Activated T-helper 1 cell treated with Interleukin-2 at 50 U/mL for 16 hours (primary cell): ENCODE measurements at places on chromosomes 4 and X.
A peak's percentile ranks its signal among the peaks of the same experiment; 100 is the strongest.

GRCh38 chrX:134743091-134743490, 84.8 kb upstream of the PLAC1 start:
- no peak for DNase-seq

DNA sequence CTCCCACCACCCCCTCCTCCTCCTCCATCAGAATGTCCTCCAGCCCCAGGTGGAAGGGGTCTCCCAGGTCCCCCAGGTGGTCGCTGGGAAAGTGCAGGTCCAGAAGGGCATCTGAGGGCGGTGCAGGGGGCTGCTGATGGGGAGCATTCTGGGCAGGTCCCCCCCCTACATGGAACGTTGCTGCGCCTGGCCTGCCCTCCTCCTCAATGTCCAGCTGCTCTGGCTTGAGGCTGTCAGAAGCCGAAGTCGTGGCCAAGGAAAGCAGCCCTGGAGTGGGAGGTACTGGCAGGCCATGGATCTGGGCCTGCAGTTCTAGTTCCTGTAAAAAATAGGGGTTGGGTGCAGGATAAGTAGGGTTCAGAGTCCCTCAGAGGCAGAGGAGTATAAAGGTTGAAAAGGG, 12.9 kb downstream of the TFE3 start:
- no peak for DNase-seq

GRCh38 chrX:4935846-4936245, 1222.4 kb upstream of the PRKX start:
- DNase-seq, result no peak

GRCh38 chrX:47179928-47180255, 13.7 kb upstream of the UBA1 start:
- no peak for DNase-seq

DNA sequence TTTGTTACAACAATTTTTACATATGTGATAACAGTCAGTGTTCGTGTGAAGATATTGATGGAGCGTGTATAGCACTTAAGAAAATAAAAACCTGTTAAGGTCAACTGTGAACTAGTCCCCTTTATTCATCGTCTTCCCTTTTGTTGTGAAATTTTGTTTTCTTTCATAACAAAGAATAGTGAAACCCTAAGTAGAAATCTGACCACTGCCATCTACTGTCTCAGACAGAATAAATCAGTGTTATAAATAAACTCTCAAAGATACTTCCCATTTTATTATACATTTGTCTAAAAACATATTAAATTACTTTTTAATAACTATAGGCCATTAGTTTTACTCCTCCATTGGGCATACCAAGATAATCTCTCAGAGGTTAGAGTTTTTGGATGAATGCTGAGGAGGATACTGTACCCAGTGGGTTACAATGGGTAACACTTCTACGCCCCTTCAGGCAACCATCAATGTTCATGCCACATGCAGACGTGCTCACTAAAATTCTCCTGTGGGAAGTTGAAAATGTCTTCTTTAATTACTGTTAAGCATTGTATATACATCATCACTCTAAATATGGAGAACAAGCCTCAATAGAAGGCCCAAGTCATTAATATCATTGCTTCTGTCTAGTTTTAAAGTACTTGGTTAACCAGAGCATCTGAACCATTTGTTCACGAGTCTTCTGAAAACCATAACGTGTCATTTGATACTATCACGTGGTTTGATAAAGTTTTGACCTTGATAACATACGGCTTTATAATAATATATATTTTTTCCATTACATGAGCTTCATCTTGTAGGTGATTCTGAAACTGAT, 171.2 kb downstream of the TMA16 start:
- DNase-seq, result no peak

DNA sequence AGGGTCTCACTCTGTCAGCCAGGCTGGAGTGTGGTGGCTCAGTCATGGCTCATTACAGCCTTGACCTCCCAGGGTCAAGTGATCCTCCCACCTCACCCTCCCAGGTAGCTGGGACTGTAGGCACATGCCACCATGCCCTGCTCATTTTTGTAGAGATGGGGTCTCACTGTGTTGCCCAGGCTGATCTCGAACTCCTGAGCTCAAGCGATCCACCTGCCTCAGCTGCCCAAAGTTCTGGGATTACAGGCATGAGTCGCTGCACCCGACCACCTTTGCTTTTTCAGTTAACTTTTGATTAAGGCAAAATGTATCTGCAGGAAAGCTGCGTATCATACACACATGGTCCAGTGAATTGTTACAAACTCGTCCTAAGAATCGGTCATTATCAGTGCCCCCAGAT, 16.5 kb upstream of the CLCN4 start:
- no peak for DNase-seq

DNA sequence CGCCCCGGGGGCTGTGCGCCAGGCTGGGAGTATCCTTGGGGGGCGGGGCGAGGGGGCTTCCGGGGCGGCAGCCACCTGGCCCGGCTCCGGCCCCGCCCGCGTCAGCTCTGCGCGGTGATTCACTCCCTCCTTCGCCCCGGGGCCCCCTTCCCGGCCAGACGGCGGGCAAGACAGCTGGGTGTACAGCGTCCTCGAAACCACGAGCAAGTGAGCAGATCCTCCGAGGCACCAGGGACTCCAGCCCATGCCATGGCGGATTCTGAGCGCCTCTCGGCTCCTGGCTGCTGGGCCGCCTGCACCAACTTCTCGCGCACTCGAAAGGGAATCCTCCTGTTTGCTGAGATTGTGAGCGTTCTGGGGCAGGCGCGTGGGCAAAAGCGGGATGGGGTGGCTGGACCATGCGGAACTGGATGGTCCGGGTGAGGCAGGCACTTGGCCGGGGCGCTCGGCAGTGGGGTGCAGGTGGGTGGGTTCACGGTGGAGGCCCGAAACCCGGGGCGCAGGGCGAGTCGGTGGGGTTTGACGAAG, at the start of gene PLP2:
Gene PLP2, plus strand, starts transcription at position 147 of the 528 bp plus-strand sequence. Its CDS starts 103 bp downstream, at position 250.
- DNase-seq, result peak; percentile 65

DNA sequence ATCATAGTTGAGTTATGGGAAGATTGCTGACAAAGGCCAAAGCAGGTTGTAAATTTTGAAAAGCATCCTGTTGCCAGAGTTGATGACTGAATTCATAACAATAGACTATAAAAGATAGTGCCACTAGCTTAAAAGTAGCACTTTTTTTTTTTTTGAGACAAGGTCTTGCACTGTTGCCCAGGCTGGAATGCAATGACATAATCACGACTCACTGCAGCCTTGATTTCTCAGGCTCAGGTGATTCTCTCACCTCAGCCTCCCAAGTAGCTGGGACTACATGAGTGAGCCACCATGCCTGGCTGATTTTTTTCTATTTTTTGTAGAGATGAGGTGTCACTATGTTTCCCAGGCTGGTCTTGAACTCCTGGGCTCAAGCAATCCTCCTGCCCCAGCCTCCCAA, 122.7 kb downstream of the SPOCK3 start:
- DNase-seq, result no peak
